Cortex of kidney (tissue), 1 donor: ENCODE measurements at places on chromosomes 4 and X.

DNA sequence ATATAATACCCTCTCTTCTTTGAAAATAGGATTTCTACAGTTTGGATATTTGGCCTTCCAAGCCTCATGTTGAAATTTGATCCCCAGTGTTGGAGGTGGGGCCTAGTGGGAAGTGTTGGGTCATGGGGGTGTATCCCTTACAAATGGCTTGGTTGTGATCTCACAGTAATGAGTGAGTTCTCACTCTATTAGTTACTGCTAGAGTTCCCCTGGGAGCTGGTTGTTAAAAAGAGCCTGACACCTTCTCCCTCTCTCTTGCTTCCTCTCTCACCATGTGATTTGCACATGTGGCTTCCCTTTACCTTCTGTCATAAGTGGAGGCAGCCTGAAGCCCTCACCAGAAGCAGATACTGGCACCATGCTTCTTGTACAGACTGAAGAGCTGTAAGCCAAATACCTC, 73.9 kb downstream of the HDAC8 start:
- no peak for DNase-seq

DNA sequence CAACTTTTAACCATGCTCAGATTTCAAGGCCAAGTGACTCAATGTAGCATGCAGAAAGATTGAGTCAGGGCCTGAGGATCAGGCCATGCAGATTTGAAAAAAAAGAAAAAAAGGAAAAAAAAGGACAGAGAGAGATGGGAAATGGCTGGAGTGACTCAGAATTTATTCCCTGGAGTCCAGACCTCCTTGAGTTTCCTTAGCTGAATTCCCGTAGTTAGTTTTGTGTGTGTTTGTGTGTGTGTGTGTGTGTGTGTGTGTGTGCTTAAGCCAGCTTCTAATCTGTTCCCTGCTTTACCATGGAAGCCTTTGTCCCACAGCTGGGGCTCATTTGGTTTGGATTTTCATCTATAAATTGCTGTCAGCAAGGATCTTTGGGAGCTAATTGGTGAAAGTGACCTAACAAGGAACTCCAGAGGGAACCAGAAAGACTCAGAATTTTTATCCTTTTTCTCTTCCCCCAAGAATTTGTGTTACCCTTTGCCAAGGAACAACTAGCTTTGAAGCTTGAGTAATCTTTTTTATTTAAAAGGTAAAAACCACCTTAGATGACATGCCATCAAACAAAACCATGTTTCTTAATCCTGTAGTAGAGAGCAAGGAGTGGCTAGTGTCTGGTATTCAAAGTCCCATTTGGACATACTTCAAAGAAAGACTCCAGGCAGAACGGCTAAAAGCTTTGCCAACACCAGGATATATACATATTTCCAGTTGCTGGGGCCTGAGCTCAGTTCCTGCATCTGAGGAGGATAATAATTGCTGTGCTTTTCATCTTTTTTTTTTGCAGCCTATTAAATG, 109.0 kb upstream of the DDIT4L start:
- no peak for DNase-seq

DNA sequence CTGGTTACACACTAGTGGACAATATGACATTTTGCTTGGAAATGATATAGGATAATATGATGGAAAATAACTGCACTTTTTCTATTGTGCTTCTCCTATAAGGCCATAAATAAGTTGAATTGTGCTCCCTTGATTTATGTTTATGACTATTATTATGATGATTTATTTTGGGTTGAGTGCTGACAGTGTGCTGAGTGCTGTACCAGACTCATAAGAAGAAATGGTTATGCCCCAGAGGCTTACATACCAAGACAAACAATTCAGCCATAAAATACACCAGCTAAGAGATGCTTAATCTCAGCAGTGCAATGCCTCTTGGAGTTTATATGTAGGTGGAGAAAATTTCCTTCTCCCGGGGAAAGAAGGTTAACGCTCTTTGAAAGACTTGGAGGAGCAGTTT, 199.8 kb upstream of the NOCT start:
- DNase-seq: no peak

GRCh38 chr4:148015058-148015457, 283.2 kb downstream of the ARHGAP10 start:
- DNase-seq: no peak

GRCh38 chr4:25163196-25163595, 2.9 kb upstream of the SEPSECS start:
- no peak for DNase-seq

DNA sequence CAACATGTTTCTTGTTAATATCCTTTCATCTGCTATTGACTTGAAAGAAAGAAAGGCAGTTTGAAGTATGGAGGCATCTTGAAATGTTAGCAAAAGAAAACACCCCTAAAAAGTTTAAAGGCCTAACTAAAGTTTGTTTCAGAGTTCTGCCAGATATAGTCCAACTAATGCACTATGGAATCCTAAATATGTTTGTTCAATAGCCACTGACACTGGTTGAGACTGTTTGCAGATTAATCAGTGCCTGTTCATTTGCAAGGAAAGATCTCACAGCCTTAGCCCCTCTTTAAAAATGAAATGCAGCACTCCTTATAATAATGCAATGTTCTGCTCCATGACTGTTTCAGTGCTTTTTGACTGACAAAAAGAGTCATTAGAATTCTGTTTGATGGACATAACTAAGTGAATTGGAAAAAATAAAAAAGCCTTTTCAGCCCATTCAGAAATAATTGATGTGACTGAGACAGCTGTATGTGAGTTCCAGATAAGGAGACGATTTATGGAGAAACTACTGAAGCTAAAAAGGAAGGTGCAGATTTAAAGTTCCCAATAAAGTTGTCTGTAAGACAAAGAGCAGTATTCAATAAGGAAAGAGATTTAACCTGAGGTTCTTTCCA, 192.0 kb downstream of the PCDH7 start:
- no peak for DNase-seq

DNA sequence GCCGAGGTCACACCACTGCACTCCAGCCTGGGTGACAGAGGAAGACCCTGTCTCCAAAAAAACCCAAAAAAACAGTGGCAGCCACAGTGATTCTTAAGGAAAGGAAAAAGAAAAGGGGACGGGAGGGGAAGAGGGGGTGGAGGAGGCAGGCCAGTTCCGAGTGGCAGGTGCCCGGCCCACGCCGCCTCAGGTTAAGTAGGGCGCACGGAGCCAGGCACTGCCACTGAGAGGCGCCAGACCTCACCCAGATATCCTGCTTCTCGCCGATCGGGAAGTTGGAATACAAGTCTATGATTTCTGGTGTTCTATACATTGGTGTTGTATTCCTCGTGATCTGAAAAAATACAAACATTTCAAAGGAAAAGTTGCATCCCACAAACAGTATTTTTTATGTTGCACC, 35.9 kb downstream of the GAK start:
- no peak for DNase-seq

DNA sequence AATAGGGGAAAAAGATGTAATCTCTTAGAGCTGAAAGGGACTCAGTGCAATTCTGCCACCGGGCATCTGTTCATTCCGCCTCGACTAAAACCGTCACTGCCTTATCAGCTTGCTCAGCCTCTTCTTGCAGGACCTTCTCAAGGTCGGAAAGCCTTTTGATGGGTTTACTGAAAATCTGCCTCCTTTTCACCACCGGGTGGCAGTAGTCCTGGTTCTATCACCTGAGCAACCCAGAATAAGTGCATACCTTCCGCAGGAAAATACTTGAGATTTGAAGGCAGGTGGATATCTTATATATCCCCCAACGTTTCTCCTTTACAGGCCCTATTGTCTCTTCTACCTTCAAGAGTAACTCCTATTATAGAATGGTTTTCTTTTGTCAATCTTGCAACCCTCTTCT, 103.4 kb upstream of the PAK3 start:
- DNase-seq: no peak
